Activated naive CD4-positive, alpha-beta T cell (primary cell): ENCODE measurements at places on chromosomes 3 and 15.

- no peak for DNase-seq
Measured at GRCh38 chr3:151460774-151461450, at the start of gene IGSF10. Gene IGSF10, minus strand, starts transcription at chr3:151461061. Its CDS starts 2,352 bp downstream, at chr3:151458709.

GRCh38 chr3:169144731-169145130 is 518.8 kb downstream of the MECOM start:
- no peak for DNase-seq

- DNase-seq: no peak
Measured at GRCh38 chr15:63221346-63221745, 31.9 kb downstream of the RAB8B start.

DNA sequence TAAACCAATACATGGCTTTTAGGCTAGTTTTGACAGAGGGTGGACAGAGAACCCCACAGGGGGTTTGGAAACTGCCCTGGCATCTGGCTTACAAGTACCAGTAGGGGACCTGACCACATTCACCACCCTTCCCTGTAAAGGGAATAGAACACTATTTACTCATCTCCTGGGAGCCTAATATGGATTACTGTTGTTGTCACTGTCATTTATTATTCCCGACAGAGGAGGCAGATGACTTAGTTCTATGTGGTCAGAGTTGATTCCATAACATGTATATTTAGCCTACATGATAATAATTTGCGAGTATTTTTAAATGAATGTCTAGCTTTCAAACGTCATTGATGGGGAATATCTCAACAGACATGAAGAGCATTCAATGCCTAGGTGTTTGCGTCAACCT is 15.9 kb downstream of the ZBTB38 start:
- DNase-seq: no peak

GRCh38 chr3:151204530-151205402 is 1.8 kb upstream of the GPR171 start:
- DNase-seq: no peak

DNA sequence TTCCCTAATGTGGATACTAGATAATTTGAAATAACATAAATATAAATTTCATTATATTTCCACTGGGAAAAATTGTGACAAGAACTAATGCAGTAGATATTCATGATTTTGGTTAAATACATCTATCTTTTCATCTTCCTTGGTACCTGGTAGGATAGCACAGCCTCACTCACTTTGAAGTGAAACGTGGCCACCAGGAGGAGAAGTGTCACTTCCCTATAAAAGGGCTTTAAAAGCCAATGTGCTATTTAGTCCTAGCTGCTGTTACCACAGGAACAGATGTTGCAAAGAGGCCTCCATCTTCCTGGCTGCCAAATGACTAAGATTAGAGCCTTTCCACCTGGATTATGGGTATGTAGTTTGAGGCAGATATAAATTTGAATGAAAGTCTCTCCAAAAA is 140.0 kb downstream of the PLOD2 start:
- no peak for DNase-seq
